ENCODE measurements at places on chromosomes 12 and 14.

GRCh38 chr14:31164115-31164514 is 43.5 kb downstream of the HECTD1 start:
- DNase-seq: no peak

DNA sequence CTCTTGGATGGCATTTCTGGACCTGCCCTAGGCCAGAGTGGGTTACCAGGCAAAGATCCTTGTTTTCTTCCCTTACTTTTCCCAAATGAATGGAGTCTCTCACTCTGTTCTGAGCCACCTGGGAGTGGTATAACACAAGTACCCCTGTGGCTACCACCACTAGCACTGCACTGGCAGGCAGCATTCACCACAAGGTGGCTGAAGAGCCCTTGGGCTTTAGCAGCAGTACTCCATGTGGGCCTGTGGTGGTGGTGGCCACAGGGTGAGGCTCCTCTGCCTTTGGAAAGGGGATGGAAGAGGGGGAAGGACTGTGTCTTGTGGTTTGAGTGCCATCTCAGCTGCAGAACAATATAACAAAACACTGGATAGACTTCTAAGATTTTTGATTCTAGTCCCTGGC is 38.1 kb upstream of the LMNTD1 start:
- no peak for DNase-seq

DNA sequence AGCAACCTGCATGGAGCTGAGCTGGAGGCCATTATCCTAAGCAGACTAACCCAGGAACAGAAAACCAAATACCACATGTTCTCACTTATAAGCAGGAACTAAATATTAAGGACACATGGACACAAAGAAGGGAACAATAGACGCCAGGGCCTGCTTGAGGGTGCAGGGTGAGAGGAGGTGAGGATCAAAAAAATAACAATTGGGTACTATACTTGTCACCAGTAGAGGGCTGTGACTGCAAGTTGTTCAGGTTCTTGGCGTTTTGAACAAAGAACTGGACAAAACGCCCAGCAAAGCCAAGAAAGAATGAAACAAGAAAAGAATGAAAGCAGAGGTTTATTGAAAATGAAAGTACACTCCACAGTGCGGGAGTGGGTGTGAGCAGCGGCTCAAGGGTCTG is 208.5 kb upstream of the NEDD1 start:
- no peak for DNase-seq

DNA sequence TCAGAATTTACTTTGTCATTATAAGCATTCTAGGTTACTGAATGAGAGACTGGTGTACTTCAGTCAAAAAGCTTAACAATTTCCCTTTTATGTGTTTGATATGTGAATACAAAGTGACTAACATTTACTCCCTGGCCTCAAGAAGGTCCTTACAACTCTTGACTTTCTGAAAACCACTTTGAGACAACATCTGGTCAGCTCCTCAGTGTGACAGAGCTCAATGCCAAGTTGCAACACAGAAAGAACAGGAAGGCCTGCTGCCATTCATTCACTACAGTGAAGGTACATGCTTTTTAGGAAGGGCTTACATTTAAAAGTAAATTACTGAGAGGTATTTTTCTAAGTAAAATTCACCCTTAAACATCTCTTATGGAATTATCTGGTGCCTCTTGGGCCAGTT is 2.3 kb upstream of the NAA30 start:
- DNase-seq: no peak

GRCh38 chr14:94593376-94593748 is 12.1 kb downstream of the SERPINA5 start:
- DNase-seq: no peak

GRCh38 chr14:74952180-74952665 is 3.2 kb downstream of the PGF start:
- DNase-seq: no peak

DNA sequence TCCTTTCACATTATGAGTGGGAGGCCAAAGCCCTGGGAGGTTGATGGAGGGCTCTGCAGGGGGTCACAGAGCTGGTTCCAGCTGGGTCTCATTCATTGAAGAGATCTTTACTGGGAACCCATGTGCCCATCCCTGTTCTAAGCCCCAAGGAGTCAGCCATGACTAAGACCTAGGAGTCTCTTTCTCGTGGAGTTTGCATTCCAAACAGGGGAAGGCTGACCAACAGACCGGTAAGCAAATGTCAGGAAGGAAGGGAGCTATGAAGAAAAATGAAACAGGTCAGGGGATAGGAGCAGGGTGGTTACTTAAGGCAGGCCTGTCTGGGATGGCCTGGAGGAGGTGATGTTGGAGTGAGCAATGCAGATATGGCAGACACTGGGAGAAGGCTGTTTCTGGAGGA is 31.5 kb downstream of the SYNDIG1L start:
- DNase-seq: no peak

DNA sequence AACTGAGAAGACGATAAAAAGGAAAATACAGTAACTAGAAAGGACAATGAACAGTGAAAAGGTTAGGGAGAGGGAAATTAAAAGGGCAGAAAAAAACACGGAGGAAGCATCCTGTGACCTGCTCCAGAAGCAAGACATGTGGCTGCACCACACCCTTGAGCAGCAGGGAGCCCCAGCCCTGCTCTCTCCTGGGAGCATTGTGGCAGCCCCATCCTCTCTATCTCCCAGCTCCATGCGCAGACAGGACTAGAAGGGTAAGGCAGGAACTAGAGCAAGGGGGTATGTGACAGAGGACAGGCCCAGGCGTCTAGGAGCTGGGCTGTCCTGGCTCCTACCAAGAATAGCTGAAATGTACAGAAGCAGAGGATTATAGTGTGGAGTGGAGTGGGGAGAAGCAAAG is 38.6 kb upstream of the SMUG1 start:
- DNase-seq: no peak

DNA sequence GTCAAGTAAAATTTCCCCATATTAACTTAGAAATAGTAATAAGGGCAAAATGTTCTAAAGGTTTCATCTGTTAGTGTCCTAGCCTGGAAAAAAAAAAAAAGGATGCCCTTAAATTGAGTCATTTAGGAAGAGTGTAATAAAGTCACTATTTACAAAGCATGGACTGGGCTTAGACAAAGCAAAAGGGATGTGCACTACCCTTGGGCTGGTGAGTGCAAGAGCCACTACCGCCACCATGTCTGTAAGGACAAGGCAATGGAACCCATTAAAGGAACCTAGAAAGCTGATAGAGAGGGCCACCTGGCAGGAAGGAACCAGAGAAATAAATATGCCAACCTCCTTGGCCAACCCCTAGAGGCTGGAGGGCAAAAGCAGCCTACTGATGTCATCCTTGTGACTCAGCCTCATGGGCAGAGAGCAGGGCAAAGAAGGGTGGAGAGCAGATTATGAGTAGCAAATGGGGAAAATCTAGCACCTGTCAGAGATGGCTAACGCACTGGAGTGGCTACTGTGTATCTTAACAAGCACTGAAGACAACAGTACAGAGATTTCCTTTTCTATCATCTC is 59.5 kb upstream of the FUT8 start:
- DNase-seq: no peak

- DNase-seq: no peak
These were observed 172.9 kb downstream of the ZFP36L1 start for GRCh38 chr14:68619790-68620574.

GRCh38 chr14:103146141-103146709 is 23.0 kb downstream of the TNFAIP2 start:
- DNase-seq: no peak

DNA sequence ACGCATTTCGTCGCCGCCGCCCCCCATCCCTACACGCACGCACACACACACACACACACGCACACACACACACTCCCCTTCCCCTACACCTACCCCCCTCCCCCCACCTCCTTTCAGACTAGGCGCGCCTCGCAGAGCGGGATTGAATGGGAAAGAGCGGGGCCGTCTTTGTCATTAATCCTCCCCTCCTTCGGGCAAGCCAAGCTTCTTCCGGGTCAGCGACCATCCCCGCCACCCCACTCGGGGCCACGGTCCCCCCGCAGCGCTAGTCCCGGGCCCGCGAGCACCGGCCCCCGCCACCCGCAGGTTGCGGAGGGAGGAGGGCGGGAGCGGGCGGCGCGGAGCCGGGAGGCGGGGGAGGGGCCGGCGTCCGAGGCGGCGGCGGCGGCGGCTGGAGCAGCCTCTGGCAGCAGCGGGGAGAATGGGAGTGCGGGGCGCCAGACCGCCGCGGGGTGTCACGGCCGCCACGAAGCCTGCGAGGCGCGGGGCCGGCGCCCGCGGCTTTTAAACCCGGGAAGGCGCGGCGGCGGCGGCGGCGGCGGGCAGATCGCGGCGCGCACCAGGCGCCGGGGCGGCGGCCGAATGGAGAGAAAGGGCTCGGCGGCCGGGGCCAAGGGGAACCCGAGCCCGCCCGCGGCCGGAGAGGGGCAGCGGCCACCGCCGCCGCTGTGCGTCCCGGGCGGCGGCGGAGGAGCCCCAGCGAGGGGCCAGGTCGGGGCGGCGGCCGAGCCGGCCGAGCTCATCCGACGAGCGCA is at the start of gene TTC9:
Gene TTC9, plus strand, starts transcription at position 369 of the 755 bp plus-strand sequence. Its CDS starts 214 bp downstream, at position 583.
- no peak for DNase-seq

GRCh38 chr14:50015716-50016115 is 100.7 kb downstream of the VCPKMT start:
- no peak for DNase-seq

DNA sequence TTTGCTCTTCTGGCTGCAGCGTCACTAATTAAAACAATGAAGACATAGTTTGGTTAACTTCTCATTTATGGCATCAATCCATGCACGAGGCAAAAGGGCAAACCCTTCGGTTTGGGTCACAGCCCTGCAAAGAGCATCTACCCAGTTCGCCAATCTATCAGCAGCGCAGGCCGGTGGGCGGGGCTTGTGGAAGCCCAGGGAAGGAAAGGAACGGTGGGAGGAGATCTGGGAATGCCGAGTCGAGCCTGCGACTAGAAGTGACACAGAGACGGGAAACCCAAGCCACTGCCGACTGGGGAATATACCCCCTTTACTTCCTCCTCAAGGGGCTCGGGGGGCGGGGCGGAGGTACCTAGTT is 466 bp downstream of the KICS2 start:
- peak; percentile 46 for DNase-seq

DNA sequence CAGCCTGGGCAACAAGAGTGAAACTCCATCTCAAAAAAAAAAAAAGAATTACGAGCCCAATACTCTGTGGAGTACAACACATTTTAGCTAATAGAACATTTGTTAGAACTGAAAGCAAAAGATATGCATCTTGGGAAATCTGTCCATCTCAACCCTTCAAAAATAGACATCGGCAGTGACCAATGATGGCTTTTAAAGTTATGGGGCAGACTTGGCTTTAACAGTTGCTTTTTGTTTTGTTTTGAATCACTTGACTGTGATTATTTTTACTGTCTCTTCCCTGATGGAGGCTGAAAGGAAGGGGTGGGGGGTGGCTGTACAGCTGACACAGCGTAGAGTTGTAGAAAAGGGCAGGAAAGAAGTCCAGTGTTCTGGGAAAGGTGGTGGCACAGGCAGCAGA is 2.2 kb downstream of the FKBP11 start:
- DNase-seq: no peak

GRCh38 chr12:53096089-53096741 is 1.3 kb upstream of the IGFBP6 start:
- no peak for DNase-seq

DNA sequence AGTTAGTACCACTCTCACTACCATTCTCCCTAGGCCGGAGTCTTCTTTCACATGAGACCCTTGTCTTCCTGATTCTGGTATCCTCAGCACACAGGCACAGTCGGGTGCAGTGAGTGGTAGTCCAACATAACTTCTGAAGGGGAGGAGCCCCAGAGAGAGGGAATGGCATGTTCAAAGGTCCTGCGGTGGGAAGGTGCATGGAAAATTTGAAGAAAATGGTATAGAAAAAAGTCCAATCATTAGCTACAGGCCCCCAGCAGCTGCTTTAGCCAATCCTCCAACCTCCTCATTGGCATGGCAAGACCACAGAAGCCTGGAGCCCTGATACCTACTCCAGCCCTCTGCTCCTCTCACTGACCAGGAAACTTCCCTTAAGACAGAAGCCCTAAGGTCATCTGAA is 96.6 kb downstream of the ZFP36L1 start:
- no peak for DNase-seq

DNA sequence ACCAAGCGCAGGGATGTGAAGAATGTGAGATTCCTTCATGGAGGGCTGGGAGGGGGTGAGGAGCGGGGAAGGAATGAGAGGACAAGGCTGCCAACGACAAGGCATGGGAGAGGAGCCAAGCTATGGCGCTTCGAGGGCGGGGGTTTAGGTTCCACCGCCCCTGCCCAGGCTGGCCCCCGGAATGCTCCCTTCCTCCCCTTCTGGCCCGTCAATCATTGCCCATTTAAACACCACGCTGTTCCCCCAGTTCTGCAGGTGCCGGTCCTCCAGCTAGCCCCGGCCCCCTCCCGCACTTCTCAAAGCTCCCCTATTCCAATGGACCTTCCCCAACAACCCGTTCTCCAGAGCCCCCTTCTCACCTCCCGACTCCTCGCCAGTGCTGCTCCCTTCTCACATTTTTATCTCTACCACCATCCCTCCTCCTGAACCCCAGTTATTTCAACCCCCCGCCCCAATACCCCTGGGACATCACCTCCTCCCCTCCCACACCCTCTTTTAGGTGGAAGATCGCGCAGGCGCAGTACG is 428 bp downstream of the RNF41 start:
- DNase-seq: peak; percentile 66

GRCh38 chr12:3119756-3120601 is 42.8 kb downstream of the TSPAN9 start:
- DNase-seq: no peak

DNA sequence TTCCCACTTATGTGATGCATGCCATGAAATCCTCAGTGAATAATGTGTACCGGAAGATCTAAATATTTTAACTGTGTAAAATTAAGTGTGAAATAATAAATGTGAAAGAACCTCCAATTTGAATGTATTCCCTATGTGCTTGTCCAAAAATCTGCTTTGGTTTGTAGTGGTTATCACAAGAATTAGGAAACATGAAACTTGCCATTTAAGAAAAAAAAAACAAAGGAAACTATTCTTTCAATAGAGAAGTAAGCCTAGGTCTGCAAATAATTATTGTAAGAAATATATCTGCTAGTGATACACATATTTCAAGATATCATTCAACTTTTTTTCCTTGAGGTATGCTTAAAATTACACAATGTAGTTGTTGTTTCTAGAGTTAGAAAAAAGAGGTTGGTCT is 500.4 kb downstream of the SLC6A15 start:
- DNase-seq: no peak

GRCh38 chr12:58414398-58414871 is 473.1 kb downstream of the ATP23 start:
- no peak for DNase-seq

DNA sequence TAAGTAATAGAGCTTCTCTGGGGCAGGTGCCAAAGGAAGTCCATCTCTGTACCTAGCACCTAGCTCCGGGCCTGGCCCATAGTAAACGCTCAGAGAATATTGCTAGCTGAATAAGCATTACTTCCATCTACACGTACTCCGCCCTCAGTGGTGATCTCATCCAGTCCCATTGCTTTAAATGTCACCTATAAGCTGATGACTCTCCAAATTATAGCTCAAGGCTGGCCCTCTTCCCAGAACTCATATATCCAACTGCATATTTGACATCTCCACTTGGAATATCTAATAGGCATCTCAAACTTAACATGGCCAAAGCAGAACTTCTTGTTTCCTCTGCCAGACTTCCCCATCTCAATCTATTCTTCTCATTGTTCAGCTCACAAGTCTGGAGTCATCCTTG is 6.9 kb upstream of the DYNLL1 start:
- DNase-seq: no peak
